ENCODE measurements at places on chromosomes 16 and 17.

GRCh38 chr17:42566883-42567573 is at the start of gene MLX:
MLX (plus strand) TSS chr17:42567100; CDS start chr17:42567125, 25 bp downstream.
- peak; percentile 98 for DNase-seq

GRCh38 chr17:36900160-36900512 is 37.1 kb upstream of the LHX1 start:
- no peak for DNase-seq

- no peak for DNase-seq
Measured at GRCh38 chr16:27566417-27566816, 16.5 kb downstream of the KATNIP start.

DNA sequence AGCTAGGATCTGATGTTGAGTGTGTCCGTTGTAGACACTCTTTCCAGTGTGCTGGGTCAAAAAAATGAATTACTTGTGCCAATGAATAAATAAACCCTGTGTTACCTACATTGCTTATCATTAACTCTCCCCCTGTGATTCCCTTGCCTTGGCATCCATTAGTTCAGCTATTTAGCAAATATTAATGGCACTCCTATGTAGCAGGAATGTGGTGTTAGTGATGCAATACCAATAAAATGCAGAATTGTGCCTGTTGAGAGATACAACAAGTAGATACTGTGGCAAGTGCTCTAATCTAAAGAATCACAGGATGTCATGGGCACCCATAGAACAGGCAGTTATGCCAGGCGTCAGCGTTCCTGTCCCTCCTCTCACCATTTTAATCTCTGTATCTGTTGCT is 343.2 kb downstream of the PMP22 start:
- no peak for DNase-seq

DNA sequence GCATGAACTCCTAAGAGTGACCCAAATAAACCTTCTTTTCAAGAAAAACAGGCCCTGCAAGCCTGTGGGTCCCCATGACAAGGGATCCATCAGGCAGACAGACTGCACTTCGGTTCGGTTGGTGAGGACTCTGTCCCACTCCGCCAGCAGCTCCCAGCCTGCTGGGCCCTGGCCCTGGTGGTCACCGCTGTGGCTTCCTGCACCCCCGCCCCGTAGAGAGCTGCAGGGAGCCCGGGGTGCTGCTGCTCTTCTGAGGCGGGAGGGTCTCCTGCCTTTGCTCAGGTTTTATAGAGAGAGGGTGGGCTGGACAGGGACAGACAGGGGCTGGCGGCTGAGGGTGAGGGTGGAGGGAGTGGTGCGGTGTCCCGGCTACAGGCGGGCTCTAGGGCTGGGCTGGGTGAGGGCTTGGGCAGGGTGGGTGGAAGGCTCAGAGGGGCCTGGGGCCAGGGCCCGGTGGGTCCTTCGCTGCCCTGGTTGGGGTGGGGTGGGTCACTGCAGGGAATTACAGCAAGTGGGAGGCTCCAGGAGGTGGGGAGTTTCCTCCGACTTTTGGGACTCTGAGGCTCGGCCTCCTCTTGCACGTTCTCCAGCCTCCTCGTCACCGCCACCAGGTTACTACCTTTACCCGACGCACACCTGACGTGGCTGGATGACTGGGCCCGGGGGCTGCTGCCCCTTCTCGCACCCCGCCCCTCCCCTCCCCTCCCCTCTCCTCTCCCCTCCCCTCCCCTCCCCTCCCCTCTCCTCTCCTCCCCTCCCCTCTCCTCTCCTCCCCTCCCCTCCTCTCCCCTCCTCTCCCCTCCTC is 90.2 kb upstream of the CBX4 start:
- no peak for DNase-seq

DNA sequence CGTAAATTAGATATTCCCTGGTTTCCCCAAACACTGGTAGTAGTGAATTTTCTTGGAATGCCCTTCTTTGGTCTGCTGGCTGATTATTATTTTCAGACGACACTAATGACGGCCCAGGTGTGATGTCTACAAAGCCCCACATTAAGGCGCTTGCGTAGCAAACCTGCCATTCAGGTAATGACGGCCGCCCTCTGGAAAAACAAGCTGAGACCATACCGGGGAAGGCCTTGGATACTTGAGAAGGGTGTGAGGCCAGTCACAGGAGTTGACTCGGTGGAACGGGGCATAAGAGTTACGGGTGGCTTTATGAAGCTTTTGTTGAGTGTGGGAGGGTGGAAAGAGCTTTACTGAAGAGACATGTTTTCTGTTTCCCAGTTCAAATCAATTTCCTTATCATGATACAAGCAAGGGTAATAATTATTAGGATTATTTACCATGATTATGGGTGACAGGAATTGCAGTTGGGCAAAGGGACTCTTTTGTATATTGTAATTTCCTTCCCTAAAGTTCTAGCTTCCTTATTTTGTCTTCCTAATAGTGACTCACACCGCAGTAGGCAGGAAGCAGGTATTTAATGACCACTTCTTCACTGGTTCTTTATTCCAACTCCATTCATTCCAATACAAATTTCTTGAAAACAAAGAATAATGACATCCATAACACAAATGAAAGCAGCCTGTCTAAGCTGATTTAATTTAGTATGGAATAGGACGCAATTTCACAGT is 24.8 kb downstream of the KRT23 start:
- no peak for DNase-seq

- DNase-seq = peak; percentile 72
Measured at GRCh38 chr16:10385725-10386516, at the start of gene ATF7IP2. ATF7IP2 (plus strand) TSS chr16:10386061; CDS start chr16:10430621, 44,560 bp downstream.

- peak; percentile 20 for DNase-seq
Measured at GRCh38 chr16:81140930-81141780, 45.0 kb upstream of the GCSH start.

GRCh38 chr16:29909391-29909790 is 9.1 kb downstream of the ASPHD1 start:
- peak; percentile 8 for DNase-seq

- DNase-seq = no peak
Measured at GRCh38 chr16:69839798-69840409, 77.8 kb downstream of the WWP2 start.

DNA sequence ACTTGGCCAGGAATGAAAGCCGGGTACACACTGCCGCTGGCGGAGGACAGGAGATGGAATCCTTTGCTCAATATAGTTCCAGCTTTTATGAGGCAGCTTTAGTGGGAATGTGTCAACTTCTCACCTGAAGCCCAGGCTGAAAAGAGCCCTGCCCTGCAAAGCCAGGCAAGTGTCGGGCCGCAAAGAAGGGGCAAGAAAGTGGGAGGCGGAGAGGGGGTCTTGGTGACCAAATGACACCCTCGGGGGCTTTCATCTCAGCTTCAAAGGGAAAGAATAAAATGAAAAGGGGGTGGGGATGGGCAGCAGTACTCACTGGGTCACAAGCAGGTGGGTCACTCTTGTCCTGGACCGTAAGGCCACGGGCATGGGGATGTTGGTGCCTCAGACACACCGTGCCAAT is 62.9 kb downstream of the C16orf95 start:
- DNase-seq = no peak

DNA sequence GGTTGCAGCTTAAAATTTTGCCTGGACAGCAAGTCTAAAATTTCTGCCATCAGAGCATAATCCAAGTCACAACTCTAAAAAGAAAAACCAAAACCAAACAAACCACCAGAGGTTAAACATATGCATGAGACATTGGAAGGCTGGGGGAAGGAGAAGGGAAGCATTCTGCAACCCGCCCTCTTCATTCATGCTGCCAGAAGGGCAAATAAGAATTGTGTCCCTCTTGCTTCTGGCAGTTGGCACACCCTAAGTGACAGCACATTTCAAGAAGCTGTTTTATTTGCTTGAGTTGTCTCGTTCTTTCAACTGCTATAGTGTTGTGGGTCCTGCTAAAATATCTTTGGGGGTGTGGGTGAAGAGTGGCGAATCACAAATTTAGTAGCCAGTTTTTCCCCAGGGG is 99.6 kb downstream of the SKAP1 start:
- DNase-seq = no peak

DNA sequence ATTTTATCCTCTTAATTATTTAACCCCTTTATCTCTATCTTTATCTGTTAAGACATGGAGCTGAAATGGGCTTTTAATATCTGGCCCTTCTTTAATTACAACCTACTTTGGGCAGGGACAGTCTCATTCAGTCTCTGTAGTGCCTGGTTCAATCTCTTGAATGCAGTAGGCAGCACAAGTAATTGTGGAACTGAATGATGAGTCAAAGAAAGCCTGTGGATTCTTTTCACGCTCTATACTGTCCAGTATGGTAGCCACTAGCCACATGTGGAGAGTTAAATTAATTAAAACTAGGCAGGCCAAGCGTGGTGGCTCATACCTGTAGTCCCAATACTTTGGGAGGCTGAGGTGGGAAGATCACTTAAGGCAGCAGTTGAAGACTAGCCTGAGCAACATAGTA is 9.3 kb downstream of the BPTF start:
- no peak for DNase-seq

DNA sequence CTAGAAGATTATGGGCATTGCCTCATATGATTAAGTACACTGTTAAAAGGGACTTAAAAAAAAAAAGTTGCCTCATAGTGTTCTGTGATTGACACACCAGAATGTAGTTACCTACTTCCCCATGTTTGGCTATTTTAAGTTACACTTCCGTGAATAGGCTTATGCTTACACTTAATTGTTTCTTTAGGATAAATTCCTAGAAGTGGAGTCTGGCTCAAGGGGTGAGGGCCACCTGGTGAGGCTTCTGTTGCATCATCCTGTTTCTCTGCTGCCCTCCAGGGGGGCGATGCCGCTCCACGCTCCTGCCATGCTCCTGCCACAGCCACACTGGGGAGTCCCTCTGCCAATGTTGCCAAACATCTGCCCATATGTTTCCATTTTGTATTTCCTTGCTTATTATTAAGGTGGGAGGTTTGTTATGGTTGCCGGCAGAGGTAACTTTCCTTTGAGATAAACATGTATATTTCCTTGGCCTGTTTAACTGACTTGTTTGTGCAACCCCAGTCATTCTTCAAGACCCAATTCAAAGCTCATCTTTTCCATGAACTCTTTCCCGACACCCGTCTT is 73.1 kb downstream of the KSR1 start:
- peak; percentile 29 for DNase-seq

DNA sequence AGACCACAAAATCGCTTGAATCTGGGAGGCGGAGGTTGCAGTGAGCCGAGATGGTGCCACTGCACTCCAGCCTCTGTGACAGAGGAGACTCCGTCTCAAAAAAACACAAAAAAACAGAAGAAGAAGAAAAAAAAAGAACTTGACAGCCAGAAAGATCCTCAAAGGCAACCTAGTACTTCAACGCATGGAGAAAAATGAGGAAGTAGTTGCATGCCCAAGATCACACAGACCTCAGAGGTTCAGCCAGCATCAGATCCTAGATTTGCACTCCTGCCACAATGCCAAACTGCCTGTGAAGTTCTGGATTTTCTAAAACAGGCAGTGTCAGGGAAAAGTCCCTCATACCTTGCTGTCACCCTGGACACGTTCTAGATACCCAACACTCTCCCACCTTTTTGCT is 1.5 kb downstream of the ATPAF2 start:
- no peak for DNase-seq

DNA sequence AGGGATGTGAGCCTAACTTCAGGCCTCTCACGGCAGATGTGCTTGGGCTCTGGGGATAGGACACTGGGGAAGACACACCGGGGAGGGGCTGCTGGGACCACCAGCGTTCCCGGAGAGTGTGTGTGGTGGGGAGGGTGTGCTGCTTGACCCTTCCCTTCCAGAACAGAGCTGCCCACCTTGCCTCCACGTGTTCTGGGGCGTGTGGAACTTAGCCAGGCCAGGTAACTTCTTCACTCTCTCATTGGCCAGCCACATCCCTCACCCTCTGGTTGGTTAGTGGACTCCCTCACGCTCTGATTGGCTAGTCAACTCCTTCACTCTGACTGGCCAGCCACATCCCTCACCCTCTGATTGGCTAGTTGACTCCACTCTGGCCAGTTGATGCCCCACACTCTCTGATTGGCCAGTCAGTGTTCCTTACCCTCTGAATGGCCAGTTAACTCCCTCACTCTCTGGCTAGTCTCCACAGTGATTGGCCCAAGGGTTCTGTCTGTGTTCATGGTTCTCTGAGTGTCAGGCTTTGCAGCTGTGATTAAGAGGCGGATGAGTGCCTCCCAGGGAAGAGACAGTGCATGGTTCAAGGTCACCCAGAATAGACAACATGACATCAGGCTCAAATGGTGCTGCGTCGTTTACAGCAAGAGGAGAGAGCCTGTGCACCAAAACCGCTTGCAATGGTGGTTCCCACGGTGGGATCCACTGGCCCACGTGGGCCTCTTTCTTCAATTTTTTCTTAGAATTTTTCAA is 10.0 kb downstream of the TMEM235 start:
- peak; percentile 82 for DNase-seq

- no peak for DNase-seq
Measured at GRCh38 chr17:79981661-79982101, 54.0 kb downstream of the TBC1D16 start.

DNA sequence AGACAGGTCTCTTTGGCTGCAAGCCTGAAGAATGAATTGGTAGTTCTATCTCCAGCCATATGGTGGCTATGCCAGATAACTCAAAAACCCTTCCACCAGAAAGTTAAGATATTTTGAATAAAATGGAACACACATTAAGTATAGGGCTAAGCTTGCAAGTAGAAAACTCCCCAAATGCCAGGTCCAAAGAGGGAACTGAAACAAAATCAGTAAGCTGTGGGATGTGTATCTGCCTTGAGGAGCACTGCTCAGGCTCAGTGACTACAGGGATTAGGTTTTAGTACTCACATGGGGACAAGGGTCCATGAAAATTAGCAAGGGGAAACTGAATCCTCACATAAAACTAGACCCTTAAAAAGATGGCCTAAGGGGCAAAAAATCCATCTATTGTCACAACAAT is 115.7 kb upstream of the PMFBP1 start:
- no peak for DNase-seq

DNA sequence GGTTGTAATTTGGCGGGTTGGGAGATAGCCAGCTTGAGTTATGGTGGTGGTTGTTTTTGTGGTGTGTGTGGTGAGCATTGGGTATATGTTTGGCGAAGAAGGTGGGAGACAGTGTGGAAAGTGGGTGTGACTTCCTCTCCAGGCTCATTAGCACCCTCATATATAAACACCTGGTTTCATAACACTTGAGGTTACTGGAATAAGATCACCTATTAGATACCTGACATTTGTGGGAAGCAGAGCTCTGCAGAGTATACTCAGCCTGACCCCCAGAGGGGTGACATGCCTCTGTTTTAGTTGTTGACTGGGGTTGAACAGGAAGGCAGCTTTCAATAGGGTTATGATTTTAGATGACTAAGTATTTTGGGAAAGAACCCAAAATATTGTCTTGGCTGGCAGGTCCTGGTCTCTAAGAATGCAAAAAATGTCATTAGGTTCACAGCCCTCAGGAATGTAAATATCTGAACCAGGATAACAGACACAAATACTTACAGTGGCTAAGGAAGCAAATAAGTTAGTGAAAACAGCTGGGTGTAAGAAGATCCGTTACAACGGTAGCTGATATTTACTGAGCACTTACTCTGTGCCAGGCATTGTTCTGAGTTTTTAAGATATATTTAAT is 18.3 kb upstream of the EFCAB13 start:
- DNase-seq = no peak

DNA sequence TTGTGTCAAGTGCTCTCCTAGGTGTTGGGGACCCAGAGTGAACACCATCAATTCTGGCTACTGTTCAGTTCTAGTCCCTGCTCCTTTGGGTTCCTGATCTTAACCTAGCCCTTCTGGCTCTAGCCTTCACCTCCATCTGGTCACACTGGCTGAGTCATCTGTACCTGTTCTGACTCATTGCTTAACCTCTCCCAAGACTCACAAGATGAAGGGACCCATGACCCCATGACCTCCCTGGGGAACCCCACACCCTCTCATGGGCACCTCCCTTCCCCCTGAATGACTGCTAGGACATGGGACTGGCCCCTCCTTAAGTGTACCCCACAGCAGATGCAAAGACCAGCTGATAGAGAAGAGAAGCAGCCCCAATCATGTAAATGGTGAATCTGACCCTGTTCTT is 345.8 kb upstream of the CDH5 start:
- no peak for DNase-seq
